ENCODE measurements at places on chromosomes 16 and 17.

DNA sequence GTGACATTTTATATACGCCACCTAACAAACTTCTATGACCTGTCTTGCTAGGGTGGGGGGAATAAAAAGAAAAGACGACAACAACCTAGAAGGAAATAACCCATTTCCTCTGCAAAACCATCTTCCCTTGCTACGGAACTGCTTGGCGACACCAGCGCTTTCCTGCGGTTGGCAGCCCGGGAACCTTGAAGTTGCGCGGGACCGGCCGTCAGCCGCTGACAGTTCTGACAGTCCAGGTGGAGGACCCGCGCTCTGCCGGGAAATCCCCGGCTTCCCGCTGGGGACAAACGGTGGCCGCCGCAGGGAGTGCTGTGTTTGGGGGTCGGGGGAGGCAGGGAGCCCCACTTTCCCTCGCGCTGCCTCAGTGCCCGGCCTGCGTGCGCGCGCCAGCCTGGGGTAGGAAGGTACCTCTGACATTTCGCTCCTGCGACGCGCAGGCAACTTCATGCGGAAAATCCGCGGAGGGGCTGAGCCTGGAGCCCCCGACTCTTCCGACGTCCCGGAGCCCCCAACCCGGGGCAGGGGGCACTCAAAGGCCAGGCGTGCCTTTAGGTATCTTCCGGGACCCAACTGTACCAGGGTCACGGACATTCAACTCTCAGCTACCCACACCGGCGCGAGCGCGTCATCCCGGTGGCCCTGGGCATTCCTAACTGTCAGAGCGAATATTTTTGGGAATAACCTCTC, 516 bp downstream of the SLC16A6 start:
- DNase-seq = peak; percentile 47

DNA sequence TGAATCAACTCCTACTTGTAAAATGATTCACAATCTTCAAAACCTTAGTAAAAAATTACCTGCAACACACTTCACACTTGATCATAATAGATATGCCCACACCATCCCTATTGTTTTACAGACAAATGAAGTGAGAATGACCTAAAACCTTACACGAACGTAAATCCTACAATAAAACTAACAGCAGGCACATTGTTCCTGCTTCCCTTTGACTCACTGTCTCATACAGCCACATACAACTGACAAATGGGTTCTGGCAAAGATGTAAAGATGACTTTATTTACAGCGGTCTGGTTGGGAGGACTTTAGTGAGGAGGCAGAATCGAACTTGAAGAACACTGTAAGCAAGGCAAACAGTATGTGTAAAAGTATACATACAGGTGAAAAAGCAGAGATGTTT, 188.7 kb downstream of the MYO1D start:
- no peak for DNase-seq

DNA sequence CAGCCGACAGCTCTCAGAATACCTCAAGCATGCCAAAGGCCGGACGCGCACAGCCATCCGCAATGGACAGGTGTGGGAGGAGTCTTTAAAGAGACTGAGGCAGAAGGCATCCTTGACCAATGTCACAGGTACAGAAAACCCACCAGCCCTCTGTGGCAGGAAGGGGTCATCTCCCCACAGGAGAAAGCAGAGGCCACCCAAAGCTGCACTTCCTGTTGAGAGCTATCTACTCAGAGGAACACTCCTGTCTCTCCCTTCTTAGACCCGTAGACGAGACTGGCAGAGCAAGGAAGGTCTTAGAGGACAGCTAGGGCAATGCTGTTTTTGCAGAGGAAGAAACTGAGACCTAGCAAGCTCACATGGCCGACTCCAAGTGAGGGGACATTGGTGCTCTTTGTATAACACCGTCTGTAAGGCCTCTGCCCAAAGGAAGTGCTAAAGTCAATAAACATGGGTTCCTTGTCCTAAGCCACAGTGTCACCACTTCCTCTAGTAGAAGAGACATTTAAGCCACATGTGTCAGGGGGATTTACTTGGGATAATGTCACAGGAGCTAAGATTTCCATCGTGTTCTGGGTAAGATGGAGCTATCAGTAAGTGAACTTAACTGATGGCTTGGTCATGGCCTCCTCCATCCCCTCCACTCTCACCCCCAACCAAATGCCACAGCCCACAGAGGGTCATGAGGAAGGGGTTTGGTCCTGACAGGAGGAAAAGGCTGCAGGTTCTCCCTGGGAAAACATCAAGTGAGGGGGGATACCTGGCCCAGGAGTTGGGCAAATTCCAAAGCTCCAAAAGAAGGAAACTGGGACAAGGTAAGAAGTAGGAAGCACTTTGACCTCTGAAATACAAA, 9.4 kb downstream of the LPO start:
- no peak for DNase-seq

DNA sequence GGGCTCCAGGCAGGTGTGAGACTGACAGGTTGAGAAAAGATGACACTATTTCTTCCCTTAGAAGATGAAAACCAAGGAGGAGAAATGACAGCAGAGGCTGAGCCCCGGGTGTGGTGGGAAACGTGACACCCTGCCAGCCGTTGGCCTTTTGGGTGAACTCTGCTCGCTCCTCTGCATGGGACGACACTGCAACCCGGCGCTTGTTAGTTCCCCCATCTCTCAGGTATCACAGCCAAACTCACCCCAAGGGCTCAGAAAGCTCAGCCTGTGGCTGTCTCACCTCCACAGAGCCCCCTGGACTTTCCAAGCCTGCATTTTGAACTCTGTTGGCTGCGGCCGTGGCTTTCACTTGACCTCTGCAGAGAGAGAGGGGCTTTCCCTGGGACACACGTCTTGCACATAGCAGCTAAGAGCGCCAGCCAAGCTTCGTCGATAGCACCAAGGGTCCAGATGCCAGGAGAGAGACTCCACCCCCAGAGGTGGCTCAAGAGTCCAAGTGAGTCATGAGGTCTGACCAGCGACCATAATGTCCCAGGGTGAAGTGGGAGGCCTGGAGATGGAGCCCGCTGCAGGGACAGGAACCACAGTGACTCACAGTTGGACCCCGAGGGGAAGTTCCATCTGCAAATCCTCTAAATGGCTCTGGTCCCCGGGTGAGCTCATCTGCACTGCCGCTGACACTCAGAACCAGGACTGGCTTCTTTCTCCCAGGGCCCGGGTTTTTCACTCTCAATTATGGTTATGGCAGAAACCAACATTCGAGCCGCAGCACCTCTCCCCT, 301.9 kb downstream of the SOX9 start:
- DNase-seq = no peak

DNA sequence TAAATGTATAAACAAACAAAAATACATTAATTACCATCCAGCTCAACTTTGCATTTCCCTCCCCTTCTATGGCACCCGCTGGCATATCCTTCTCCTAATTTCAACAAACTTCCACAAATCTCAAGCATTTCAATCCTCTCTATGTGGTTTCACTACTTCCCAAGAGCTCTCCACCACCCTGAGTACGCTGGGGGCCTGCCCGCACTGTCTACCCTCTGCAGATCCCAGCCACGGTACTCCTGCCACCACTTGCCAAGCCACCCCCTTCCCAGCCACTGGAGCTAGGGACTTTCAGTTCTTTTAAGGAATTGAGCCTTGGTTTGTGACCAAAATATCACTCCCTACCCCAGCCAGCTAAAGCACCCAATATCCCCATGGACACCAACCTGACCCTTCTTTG, 1.9 kb downstream of the TK2 start:
- no peak for DNase-seq

- no peak for DNase-seq
Measured at GRCh38 chr17:49580981-49581647, 5.4 kb downstream of the NXPH3 start.

All from endothelial cell (in vitro differentiated cells).